Effector CD4-positive, alpha-beta T cell (primary cell): ENCODE measurements at places on chromosomes 13 and 19.

- no peak for DNase-seq
These were observed 63.9 kb upstream of the DOCK9 start for GRCh38 chr13:99041788-99042187.

- peak; percentile 3 for DNase-seq
These were observed 67.3 kb downstream of the DOCK9 start for GRCh38 chr13:98910501-98910951.

DNA sequence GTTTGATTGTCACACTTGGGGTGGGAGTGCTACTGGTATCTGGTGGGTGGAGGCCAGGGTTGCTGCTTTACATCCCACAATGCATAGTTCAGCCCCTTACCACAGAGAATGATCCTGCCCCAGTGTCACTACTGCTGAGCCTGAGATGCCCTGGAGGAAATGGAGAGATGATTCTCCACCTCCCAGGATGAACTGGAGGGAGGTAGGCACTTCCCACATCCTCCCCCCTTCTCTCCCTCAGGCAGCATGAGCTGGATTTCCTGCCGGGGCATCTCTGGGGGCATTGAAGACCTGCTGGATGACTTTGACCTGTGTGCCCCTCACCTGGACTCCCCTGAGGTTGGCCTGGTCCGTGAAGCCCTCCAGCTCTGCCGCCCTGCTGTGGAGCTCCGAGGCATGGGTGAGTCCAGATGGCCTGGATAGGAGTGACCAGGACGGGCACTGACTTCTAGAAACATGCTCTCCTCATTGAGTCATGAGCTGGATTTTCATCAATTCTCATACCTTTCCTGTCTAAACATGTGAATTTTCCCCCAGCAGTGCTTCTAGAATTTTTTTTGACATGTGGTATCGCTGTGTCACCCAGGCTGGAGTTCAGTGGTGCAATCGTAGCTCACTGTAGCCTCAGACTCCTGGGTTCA is 45.3 kb downstream of the NWD1 start:
- no peak for DNase-seq

DNA sequence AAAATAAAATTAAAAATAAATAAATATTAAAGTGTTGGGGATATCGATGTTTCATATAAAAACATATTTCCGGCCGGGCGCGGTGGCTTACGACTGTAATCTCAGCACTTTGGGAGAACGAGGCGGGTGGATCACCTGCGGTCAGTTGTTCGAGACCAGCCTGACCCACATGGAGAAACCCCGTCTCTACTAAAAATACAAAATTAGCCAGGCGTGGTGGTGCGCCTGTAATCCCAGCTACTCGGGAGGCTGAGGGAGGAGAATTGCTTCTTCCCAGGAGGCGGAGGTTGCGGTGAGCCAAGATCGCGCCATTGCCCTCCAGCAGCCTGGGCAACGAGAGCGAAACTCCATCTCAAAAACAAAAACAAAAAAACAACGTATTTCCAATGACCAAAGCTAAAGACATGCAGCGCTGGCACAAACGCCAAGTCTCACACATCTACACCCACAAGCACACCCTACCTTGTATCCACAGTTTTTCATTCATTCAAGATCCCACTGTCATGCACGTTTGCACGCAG is 907 bp downstream of the ZNF569 start:
- DNase-seq: no peak

DNA sequence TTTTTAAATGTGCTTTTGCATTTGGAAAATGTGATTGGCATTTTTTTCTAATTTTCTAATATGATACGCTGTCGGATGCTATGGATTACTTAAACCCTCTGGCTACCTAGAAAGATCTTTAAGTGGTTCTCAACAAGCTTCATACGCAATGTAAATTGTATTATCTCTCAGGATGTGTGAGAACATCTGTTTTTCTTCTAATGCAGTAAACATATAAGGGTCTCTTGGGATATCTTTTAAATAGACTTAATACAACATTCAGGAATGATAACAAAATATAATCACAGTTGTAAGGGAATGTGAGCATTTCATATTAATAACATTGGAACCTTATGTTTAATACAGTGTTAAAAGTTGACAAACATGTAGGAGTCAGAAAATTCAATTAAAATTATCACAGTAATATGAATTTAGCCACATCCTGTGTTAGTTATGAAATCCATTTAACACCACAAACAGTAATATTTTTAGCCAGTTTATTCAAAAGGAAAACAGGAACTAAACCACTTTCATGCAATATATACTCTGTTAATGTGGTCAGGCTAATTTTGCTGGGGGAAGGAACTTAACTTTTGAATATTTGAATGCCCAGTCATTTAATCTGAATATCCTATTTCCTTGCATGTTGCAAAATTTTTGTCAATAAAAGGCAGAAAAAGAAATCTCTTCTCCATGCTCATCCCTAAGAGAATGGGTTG is 15.0 kb upstream of the ALOX5AP start:
- no peak for DNase-seq

- DNase-seq: no peak
These were observed 62.7 kb downstream of the SLC7A1 start for GRCh38 chr13:29532821-29533220.

DNA sequence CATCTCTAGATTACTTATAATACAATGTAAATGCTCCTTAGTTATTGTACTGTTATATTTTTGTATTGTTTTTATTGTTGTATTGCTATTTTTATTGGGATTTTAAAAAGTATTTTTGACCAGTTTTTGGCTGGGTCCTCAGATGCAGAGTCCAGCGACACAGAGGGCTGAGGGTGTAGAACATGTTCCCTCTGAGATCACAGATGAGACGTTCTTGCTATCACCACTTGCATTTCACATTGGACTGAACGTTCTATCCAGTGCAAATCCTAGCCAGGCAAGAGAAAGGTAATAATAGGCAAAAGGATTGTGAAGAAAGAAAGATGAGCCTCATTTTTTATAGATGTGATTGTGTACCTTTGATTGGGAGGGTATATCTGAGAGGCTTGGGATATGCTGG is 15.0 kb downstream of the ZSCAN5A start:
- no peak for DNase-seq

DNA sequence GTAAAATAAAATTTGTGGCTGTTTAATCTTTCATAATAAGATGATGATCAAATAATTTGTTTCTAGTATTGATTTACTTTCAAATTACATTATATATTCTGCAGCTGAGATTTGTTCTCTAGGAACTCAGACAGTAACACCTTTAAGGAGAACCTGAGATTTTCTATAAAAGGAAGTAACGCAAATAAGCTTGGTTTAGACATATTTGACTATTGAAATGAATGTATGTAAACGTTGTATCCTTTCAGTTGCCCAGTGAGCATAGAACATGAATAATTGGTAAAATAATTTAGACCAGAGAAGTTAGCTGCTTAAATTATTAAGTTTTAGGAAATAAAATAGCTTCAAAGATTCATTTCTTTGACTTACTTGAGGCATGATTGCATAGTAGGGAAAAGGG is 3.1 kb downstream of the CDK8 start:
- DNase-seq: no peak

DNA sequence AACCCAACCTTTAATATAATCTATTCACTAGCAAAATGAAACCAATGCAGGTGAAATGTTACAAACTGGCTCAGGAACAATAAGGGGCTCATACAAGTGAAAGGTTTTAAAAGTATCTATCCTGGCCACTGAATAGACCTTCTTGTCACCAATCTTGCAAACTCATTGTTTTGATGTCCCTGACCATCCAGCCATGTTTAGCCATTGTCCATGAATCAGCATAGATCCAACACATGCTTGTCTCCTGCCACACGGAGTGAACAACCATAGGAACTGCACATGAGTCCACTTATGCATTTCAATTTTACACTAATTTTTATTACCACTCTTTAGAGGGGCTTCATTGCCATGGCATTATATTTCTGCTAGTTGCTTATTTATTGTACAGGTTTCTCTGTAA is 331.4 kb downstream of the GPC5 start:
- no peak for DNase-seq

- DNase-seq: no peak
These were observed 1721.4 kb downstream of the PCDH9 start for GRCh38 chr13:65508745-65509144.

DNA sequence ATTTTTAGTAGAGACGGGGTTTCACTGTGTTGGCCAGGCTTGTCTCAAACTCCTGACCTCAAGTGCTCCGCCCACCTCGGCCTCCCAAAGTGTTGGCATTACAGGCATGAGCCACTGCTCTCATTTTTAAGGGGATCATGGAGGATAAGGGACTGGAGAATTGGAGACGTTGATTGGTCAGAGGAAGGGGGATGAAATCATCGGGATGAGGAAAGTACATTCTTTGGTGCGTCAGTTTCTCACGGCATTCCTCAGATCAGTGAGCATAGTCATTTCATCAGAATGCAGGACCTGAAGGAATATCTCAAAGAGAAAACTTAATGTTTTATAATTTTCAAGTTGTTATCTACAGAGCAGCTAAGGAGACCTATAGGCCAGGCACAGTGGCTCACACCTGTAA is 14.0 kb downstream of the ZNF114 start:
- no peak for DNase-seq

DNA sequence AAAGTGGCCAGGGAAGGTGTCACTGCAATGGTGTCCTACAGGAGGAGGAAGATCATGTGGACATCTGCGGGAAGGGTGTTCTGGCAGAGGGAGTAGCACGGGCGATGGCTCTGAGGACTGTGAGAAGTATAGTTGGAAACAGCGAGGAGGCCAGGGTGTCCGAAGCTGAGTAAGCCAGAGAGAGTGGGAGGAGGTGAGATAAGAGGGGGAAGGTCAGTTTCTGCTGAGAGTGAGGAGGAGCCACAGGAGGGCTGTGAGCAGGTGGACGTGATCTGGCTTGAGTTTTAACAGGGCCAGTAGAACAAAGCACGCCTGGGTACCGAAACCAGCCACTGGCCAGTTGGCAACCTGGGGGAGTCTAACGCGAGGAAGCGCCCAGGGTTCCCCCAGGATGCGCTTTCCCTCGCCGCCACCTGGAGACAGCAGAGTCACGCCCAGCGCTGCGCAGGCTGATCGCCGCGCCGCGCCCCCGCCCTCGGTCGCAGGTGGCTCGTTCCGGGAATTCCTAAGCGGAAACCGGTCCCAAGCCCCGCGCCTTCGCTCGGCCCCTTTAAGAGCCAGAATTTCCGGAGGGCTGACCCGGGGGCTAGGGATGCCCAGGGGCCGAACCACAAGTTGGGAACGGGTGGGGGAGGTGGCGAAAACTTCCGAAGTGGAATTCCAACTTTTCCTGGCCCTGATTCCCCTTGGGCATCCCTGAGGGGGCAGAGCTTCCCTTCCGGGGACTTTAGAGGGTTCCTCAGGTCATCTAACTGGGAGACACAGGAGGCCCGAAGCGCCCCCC is 1.1 kb upstream of the LSR start:
- DNase-seq: peak; percentile 44

DNA sequence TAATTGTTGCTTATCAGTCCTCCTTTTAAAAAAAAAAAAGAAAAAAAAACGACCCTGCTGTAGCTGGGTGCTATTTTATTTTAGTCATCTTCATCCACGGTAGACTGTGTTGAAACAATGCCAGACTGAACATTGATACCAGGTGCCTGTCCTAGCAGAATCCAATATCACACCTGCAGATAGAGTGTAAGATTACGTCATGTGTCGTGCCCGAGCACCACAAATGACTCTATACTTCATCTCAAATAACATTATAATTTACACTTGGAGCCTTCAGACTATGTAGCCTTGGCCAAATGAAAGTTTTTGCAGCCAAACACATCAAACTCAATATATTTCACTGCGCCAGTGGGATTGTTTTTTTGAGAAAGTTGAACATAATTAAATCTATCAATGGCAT is 410.6 kb downstream of the FGF9 start:
- DNase-seq: no peak

- DNase-seq: no peak
These were observed 19.0 kb upstream of the C1QTNF9 start for GRCh38 chr13:24290280-24290932.

GRCh38 chr19:18390065-18390907 is 4.3 kb downstream of the GDF15 start:
- DNase-seq: no peak

GRCh38 chr13:106810069-106810468 is 242.1 kb upstream of the ARGLU1 start:
- no peak for DNase-seq

- no peak for DNase-seq
These were observed 16.5 kb downstream of the RXFP2 start for GRCh38 chr13:31755803-31756212.

- no peak for DNase-seq
These were observed 4.8 kb upstream of the SMG9 start for GRCh38 chr19:43759515-43759914.

DNA sequence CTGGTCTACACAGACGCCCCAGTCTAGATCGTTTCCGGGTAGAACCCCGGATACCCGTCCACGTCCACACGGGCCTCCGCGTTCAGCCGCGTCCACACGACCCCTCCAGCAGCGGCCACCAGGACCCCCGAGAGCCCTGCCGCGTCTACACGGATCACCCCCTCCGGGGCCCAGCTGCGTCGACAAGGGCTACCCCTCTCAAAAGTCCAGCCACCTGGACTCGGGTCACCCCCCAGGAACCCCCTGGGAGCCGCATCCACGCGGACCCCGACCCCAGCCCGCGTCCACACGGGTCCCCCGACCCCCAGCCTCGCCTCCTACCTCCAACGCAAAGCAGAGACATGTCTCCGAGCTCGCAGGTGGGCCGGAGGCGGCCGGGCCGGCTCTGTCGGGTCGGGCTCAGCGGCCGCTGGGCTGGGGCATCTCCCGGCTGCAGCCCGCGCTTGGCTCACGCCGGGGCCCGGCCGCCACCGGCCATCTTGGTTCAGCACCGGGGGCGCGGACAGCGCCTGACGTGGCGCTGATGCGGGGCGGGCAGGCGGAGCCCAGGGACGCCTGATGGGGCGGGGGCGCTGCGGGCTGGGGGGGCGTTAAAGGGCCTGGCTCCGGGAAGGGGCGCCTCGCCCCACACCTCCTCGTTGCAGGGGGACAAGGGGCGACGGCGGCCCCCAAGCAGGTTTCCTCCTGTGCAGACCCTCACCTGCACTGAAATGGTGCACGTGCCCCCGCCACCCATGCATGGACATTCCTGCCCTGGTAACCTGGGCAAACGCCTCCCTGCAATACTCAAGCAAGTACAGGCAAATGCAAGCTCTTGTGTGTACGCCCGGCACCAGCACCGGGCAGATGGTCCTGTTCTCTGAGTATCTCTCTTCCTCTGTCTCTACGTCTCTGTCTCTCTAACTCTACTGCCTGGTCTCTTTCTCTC is at the start of gene UNC13A:
UNC13A (minus strand) TSS at position 498 of the 928 bp plus-strand sequence; CDS start at position 343, 155 bp downstream.
- DNase-seq: peak; percentile 36

GRCh38 chr19:5094768-5095567 is 126.1 kb downstream of the KDM4B start:
- DNase-seq: no peak

- peak; percentile 93 for DNase-seq
These were observed 4.5 kb downstream of the BCL3 start for GRCh38 chr19:44752816-44753625.

- DNase-seq: no peak
These were observed 256.4 kb upstream of the SOX21 start for GRCh38 chr13:94968757-94969086.
